Activated CD4-positive, alpha-beta T cell treated with anti-CD3 and anti-CD28 coated beads for 1 hour (primary cell): ENCODE measurements at places on chromosomes 6 and 20.

GRCh38 chr6:46353528-46353927 lies 137.7 kb downstream of the RCAN2 start:
- no peak for DNase-seq

- DNase-seq, result no peak
Observed at GRCh38 chr20:21020659-21021471, 85.3 kb downstream of the LINC00237 start.

DNA sequence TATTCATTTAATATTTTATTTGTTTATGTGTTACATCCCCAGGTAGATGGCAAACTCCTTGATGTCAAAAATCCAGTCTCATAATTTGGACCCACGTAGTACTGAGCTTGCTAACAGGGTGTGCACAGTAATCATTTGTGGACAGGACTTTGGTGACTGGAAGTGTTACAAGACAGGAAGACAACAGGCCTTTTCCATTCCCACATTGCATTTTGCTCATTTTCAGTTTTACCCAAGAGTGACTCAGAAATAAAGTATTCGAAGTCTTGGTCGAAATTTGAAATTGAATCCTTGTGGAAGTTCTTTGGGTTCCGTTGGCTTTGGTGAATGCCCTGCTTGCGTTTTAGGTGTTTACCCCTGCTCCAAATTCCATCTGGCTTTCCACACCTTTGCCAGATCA lies 63.0 kb upstream of the THBS2 start:
- DNase-seq, result no peak

GRCh38 chr20:21393166-21393565 lies 4.2 kb downstream of the NKX2-4 start:
- DNase-seq, result no peak
